Frontal cortex (tissue), 4 donors: ENCODE measurements at places on chromosomes 4 and X.

- no peak for DNase-seq
These were observed 58.0 kb downstream of the FGF16 start for GRCh38 chrX:77505227-77505626.

DNA sequence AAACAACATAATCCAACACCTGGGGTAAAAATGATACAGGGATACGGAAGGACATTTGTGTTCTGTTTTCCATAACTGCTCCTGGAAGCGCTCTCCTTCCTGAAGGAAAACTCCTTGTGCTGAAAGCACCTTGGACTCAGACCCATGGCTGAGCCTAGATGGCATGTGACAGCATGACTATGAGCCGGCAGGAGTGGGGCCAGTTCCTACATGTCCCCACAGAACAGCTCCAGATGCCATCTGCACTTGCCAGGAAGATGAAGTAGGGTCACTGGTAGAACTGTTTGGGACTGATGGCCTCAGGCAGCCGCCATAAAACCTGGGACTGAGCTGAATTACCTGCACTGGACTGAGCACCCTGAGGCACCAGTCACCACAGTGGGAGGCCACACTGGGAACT, 56.0 kb upstream of the BCLAF3 start:
- no peak for DNase-seq

- no peak for DNase-seq
These were observed 3.0 kb downstream of the GIMD1 start for GRCh38 chr4:106365613-106366012.

- no peak for DNase-seq
These were observed 33.1 kb upstream of the CDKN2AIP start for GRCh38 chr4:183411291-183411861.

DNA sequence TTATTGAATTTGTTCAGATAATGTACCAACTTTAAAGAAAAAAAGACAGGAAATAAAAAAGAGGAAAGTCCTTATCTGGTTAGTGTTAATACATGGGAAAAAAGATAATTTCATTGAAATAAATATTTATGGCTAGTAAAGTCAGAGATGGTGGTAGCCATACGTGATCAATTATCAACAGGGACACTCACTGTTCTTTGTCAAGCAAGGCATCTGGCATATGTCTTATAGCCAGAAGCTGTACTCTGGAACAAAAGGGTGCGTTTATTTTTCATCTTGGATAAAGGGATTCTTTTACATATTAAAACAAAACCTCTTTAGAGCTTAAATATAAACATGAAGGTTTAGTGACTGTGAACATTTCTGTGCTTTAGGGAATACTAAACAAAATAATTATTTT, 26.7 kb downstream of the HDX start:
- no peak for DNase-seq

GRCh38 chr4:103197765-103198110, 405 bp downstream of the CENPE start:
- DNase-seq: no peak

GRCh38 chr4:29081234-29081955, 1638.8 kb upstream of the PCDH7 start:
- no peak for DNase-seq

- DNase-seq: peak; percentile 54
These were observed at the start of gene PRDM5 for GRCh38 chr4:120922381-120923206. TSS of gene PRDM5 (minus strand) at chr4:120922726. CDS start at chr4:120922608, 118 bp downstream.

DNA sequence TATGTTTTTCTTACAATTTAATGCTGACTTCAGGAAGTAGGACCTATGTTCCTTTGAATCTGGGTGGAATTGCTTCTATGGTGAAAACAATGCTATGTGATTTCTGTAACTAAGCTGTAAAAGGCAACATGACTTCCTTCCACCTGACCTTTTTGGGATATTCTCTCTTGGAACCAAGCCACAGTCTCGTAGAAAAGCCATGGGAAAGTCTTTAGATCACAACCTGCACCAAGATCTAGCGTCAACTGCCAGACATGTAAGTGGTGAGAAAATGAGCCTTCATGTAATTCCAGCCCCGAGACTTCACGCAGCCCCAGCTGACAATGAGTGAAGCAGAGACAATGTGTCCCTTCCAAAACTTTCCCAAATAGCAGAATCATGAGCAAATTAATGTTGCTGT, 297.0 kb upstream of the DCAF8L1 start:
- DNase-seq: no peak

GRCh38 chrX:45164021-45164621, 36.6 kb downstream of the DIPK2B start:
- DNase-seq: no peak

- DNase-seq: no peak
These were observed 112.6 kb downstream of the ANK2 start for GRCh38 chr4:113162089-113162488.

DNA sequence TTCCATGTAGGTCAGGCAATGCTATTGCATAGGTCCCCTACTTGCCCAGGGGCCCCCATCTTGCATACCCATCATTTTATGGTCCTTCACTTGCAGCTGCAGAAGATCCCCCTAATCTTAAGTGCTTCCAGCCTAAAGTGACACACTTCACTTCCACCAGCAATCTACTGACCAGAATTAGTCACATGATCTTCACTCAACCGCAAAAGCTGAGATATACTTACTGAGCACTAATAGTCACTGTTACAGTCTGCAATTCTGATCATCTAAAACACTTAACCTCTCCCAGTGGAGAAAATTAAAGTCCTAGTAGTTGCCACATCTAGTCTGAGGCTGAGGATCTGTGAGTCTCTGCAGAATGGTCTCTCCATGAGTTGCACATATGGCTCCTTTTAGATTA, 82.1 kb downstream of the AREG start:
- no peak for DNase-seq

GRCh38 chrX:34426334-34426733, 230.8 kb downstream of the TMEM47 start:
- no peak for DNase-seq

DNA sequence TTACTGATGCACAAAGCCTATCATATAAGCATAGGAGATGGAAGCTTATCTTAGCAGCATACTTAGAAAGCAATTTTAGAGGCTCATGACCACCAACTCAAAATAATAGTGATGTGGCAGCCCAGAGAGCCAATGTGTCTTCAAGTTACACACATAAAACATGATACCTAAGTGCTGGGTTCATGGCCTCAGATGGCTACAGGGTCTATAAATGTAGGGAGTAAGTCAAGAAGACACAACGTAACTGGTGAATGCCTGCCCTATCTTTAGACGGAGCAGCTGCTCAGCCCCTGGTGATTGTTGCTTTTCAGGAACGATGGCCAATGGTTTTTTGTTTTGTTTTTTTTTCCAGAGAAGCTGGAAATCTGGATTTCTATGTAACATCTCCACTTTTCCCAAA, 42.8 kb downstream of the RNF150 start:
- no peak for DNase-seq

- DNase-seq: no peak
These were observed 5.5 kb downstream of the SCD5 start for GRCh38 chr4:82792912-82793649.

DNA sequence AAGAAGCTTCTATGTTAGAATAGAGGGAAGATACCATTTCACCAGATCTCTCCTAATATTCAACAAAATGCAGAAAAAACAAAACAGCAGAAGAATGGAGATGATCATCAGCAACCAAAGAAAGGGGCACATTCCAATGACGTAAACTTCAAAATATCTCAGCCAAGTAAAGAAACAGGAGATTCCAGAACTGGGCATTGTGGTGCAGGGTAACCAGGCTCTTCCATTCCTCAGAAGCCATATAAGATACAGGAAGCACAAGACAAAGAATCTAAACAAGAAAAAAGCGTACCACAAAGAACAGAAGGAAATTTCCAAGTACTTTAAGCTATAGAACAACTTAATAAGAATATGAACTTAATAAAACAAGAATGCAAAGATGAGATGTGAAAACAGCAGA, 6.9 kb upstream of the ARMCX4 start:
- no peak for DNase-seq

GRCh38 chrX:119015407-119016237, 41.2 kb downstream of the LONRF3 start:
- DNase-seq: no peak

DNA sequence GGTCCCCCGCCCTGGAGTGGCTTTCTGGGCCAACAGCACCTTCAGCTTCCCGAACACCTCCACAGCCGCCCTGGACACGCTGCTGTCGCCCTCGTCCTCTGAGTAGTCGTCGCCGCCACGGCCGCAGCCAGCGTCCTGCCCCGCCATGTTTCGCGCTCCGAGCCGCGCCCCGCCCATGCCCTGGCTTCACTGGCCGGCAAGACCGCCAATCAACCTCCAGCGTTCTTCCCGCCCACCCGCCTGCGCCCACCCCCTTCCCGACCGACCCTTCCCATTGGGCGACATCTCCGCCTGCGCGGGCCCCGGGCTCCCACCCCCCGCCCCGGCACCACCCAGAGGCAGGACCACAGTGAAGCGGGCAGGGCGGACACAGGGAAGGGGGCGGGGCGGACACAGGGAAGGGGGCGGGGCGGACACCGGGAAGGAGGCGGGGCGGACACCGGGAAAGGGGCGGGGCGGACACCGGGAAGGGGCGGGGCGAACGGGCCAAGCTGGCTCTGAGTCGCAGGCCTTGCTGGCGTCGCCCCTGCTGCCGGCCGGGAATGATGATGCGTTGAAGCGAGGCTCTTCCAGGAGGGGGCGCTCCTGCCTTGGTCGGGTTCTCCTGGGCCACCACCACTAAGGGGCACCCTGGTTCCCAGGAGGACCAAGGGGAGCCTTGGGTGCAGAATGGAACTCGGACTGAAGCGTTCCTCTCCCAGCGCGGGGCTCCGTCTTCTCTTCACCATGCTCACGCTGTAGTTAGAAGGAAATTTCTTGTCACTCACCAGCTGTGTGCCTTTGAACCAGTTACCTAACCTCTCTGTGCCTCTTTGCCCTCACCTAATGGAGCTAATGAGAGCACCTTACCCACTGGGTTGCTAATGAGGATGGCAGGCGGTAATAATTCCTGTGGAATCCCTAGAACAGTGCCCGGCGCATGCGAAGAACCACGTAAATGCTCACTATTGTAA, at the start of gene HAUS7:
Gene HAUS7, minus strand, starts transcription at position 166 of the 953 bp plus-strand sequence. Its CDS starts 19 bp downstream, at position 147.
- peak; percentile 89 for DNase-seq

DNA sequence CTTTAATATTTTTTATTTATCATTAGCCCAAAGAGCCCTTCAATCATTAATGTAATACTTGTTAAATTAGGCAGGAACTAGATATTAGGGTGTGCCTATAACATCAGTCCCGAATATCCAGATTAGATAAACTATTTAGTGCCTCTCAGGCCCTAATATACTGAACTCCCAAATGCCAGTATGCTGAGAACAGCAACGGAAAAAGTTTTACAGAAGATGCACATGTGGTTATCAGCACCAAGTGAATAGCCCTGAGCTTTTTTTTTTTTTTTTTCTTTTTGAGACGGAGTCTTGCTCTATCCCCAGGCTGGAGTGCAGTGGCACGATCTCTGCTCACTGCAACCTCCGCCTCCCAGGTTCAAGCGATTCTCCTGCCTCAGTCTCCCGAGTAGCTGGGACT, 13.0 kb upstream of the ELF2 start:
- no peak for DNase-seq

GRCh38 chr4:107050525-107051135, 14.5 kb upstream of the DKK2 start:
- no peak for DNase-seq

GRCh38 chr4:173682609-173683008, 152.6 kb upstream of the HAND2 start:
- DNase-seq: no peak

GRCh38 chr4:144302704-144303536, 162.4 kb upstream of the GYPA start:
- DNase-seq: no peak
